ENCODE measurements at places on chromosomes 16 and 17.

DNA sequence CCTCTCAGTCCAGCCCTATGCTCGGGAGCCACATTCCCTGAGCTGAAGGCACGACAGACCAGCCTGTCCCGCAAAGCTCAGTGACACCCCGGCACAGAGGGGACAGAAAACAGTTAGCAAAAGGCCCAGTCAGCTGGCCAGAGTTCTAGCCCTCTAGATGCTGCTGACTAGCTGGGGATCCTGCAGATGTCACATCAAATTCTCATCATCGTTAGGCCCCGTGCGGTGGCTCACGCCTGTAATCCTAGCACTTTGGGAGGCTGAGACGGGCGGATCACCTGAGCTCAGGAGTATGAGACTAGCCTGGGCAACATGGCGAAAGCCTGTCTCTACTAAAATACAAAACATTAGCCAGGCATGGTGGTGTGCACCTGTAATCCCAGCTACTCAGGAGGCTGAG, 17.2 kb downstream of the UBE2O start:
- DNase-seq: no peak

GRCh38 chr16:49416001-49416675, 42.5 kb downstream of the C16orf78 start:
- no peak for DNase-seq

- DNase-seq: no peak
Measured at GRCh38 chr17:14741491-14741890, 440.6 kb downstream of the HS3ST3B1 start.

DNA sequence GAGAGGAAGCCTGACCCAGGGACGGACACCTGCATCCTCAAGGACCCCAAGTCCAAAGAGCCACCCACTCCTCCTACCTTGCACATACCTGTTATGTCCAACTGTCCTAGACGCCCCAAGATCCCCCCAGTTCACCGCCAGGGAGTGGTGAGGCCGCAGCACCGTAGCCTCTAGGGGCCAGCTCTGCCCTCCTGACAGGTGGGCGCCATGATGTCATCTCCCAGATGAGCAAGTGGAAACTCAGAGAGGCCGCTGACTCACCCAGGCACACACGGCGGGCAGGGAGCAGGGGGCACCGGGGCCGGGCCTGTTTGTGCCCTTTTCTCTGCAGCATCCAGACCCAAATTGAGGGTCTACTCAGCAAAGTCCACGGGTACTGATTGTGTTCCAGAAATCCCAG, 4.8 kb upstream of the ZNF469 start:
- no peak for DNase-seq

- DNase-seq: no peak
Measured at GRCh38 chr17:53719229-53719628, 103.5 kb upstream of the KIF2B start.

DNA sequence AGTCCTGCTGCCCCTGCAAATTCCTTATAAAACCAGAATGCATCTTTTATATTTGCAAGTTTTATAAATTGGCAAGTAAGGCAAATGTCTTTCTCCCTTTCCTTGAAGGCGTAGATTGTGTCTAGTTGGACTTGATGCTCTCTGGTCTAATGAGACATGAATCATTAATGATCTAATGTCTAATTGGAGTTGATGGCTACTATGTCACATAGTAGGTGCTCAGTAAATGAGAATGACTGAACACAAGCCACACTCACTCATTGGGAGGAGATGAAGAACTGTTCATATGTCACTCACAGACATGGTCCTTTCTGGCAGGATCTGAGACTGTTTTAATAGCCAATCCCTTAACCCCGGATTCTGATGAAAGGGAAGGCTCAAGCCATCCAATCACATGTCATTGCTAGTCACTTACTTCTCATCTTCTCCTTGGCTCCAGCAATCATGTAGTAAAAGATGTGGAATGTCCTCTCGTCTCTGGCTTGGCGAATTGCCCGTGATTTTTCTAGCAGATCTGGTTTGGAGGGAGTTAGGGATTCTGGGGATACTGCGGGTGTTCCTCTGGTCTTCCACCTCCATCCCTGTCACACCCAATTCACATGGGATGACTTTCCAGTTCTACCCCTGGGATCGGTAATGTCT, 81.0 kb downstream of the MYH11 start:
- peak; percentile 2 for DNase-seq

DNA sequence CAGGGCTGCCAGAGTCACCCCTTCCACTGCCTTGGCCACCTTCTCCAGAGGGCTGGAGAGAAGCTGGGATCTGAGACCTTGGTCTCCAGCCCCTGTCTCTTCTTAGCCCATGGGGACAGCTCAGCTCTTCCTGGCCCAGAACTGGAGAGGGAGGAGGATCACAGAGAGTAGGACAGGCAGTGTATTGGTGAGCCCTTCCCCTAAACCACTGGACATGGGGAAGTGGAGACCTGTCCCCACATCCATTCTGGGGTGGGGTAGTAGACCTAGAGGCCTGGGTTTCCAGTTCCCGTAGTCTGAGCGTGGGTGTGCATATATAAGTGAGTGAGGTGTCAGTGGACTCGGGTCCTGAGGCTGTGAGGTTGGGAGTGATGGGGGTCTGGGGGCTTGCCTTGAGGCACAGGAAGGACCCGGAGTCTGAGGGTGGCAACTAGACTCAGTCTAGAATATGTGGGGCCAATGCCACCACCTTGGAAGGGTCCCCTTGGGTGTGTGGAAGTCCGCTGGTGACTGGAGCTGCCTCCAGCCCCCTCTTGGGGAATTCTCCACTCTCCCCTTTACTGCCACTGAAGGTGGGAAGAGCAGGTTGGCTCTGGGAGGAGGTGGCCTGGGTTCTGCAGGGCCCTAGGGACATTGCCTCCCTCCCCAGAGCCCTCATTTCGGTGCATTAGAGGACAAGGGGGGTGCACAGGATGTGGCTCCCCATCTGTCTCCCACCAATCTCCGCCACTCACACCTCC, 19.9 kb downstream of the GJD3 start:
- DNase-seq: no peak

DNA sequence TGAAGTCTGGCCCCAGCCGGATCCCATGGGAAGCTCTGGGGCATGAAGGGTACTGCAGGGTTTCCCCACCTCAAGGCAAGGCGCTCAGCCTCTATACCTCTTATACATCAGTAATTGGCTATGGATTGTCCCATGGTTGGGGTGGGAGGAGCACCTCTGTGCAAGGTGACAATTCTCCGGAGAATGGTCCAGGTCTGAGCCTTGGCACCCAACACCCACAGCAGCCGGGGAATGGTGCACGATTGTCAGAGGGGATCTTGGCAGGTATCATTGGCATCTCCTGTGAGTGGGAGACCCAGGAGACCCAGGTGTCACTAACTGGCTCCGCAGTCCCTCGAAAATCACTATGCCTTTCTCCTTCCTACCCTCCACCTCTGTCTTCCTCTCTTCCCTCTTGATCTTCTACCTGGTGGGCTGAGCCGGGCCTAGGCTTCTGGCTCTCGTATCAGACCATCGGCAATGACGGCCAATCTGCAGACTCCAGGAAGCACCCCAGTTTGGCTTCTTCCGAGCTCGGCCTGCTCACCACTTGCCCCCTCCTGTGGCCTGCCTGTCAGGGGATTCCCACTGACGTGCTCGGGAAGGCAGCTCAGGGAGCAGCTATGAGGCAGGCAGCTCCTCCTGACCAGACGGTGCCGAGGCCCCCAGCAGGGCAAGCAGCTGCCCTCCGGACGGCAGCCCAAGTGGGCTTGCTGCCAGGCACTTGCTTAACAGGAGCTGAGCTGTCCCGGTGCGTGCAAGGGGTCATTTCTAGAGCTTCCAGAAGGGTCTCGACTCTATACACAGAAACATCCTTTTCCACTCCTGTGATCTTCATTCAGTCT, 10.0 kb upstream of the CALB2 start:
- DNase-seq: no peak

DNA sequence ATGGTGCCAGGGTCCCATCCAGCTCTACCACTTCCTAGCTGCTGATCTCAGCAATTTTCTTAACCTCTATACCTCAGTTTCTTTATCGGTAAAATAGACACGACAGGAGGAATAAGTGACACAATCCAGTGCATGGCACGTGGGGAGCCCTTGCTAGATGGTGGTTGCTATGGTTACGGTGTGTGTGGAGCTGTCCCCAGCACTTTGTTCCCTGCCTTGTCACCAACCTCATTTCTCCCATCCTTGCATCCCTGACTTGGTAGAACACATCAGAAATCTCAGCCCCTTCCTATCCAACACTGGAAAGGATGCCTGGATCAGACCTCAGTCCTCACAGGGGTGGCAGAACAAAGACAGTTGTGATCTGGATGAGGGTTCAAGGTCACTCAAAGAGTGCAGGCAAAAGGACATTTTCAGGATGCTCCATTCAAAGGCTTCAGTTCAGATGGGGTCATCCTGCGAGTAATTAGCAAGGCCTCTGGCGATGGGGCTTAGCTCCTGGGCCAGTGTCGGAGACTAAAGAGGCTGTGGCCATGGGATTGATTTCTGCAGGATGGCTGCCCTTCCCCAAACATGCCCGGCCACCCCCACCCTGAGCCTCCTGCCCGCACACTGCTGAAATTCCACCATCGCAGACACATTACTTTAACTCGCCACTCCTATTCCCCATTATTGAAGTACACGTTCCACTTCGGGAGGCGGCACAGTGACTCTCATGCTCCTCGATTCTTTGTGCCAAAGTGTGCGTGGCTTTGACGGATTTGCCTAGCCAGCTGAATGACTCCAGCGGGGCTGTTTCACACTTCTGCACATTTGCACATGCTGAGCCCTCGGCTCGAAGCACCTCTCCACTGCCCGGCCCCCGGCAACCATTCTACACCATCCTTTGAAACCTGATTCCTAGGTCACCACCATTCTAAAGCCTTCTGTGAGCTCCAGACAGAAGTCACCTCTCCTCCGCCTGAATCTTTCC, 40.3 kb downstream of the WNT3 start:
- no peak for DNase-seq

DNA sequence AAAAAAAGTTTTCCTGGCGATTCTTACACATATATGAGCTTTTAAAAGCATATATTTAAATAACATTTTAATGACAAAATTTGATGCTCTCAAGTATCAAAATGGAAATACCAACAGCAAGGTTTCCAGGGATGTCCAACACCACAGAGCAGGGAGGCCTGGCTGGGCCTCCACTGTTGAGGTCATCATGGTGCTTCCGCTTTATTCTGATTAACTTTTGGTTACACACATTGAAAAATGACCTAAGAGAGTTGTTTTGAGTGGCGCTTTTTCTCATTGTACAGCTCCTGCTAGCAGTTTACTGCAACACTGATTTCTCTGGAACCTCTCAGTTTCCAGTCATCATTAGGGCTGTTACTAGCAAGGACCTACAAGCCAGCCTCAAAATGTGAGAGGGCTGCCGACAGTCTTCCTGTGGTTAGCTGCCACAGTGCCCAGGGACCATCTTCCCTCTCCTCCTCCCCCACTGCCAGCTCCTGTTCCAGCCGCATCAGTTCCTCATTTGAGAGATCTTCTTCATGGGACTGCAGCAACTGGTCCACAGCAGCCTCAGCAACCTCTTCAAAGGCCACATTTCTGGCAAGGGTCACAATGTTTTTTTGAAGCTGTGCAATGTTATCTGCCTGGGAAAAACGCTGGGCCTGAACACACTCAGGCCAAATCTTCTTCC, 21.3 kb downstream of the DEF8 start:
- no peak for DNase-seq

GRCh38 chr16:82533189-82533588, 93.6 kb upstream of the CDH13 start:
- no peak for DNase-seq

- no peak for DNase-seq
Measured at GRCh38 chr17:60248618-60249289, 99.0 kb downstream of the CA4 start.

DNA sequence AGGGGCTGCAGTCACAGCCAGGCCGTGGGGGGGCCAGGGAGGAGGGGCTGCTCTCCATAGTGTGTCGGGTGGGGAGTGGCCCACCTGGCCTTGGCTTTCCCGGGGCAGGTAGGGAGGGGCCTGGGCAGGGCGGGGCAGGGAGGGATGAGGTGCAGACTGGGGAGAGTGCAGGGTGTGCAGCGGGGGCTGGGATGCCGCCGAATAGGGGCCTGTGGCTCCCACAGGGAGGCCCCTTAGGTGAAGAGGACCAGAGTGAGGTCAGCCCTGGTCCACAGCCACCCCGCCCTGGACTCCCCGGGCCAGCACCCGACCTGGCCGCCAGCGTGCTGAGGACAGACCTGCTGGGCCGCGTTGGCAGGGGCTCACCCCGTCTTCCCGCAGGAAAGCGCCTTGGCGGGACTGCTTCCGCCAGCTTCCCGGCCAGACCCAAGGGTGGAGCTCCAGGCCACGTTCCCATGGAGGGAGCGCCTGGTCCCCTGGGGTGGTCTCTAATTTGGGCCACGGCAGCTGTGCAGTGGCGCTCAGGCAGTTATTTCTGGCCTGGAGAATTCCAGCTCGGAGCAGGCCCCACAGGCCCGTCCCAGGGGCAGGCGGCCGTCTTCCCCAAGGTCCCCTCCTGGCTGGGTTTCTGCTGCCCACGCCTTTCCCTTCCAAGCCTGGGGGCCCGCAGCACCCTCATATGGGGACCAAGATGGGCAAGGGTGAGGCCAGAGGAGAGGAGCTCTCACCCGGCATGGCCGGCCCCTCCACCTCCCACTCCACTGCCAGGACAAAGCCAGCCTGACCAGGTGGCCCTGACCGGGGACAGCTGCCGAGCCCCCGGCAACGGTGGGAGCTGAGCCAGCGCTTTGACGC, 27.9 kb downstream of the CACNA1H start:
- DNase-seq: no peak

GRCh38 chr16:84928679-84929420, 82.5 kb downstream of the ZDHHC7 start:
- DNase-seq: no peak

DNA sequence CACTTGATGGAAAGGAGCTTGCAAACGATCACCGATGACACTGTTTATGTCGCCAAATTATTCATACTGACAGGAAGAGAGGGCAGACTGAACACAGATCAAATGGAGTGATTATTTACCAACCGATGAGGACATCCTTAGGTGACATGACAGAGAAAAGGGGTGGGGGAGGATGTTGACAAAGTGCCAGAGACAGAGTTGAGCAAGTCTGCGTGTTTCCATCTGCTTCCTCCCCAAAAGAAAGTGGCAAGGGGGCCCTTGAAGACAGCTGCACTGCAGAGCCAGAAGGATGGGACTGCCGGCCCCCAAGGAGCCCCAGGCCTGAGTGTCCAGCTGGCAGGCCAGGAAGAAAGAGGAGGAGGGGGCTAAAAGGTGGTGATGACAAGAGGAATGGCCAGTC, 191.0 kb upstream of the RPL38 start:
- no peak for DNase-seq

DNA sequence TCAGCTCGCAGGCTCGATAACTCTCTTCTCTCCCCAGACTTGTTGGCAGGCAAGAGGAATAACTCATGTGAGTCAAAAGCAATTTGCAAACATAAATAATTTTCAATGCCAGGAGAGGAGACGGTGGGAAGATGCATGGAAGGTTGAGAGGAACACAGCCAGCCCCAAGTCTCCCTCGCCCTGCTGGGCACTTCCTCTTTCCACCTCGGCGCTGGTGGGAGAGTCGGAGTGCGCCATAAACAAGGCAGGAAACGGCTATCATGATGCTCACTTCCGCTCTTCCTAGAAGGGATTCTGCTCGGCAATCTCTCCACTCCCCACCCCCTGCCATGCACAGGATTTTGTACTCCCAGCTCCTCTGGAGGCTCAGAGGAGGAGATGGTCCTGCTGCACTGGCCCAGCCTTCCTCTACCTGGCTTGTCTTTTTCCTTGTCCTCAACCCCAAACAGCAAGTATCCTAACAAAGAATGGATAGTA, 13.0 kb downstream of the CBX4 start:
- DNase-seq: no peak
